ENCODE measurements at places on chromosomes 3 and 15.

DNA sequence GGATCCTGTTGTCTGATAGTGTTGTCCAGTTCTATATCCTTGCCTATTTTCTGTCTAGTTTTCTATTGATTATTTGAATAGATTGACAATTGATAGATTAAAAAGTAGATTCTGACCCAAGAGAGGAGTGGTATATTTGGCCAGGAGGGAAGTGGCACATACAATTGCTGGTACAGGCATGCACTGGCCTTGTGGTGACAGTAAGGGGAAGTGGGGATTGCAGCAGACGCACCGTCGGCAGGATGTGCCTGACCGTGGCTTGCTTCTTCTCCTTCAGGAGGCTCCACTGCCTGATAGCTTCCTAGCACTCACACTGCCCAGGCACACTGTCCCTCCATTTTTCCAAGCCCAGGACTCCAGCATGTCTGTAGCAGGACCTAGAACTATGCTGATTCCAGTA, 10.5 kb downstream of the GABRG3 start:
- no peak for DNase-seq

DNA sequence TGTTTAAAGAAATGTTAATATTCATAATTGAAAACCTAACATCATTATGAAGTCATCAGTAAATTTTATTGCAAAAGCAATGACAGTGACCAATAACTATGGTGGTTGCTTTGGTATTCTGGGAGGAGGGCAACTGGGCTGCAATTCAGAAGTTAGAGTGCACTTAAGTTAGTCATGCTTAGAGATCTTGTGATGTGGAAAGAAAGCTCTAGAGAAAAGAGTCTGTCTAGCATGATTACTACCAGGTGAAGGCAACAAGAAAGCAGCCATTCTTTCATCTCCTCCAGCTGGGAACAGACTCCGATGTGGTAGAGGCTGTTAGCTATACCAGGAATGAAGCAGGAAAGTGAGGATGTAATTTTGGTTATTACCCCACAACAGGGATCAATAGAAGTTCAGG, 625.6 kb downstream of the SI start:
- no peak for DNase-seq

DNA sequence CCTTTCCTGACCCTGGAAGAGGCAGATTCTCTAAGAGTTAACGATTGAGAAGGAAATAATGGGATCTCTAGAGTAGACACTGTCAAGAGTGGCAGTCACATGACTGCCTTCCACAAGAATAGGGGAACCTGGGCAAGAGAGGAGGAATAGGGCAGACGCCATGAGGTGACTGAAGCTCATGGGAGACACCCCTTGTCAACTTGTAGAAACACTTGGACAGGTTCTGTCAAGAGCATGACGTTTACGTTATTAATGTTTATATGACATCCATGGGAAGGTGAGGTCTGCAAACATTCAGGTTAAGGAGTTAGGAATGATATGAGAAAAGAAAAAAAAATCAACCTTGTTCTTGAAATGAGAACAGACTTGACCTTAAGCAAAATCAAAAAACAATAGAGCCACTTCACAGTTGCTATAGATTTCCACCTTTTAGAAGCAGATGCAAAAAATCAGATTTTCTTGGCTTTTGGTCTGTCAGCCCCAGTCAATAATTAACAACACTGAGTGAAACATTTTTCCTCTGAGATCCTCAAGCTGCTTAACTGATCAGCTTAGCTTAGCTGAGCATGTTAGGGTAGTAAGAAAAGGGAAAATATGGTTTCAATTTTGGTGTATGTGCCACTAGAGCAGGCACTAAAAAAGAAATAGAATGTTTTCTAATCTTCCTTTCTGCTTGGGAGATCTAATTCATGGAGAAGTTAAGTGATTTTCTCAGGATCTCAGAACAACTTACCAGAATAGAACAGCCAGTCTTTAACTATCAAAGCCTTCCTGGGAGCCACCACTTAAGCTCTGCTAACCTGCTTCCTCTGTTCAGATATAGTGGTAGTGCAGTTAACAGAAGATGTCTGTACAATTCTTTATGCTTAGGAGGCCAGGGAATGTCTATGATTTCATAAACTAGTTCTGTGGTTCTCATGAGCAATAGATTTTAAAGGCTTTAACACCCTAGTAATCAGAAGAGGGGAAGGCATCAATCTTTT, 116.9 kb downstream of the B3GALNT1 start:
- DNase-seq: no peak

GRCh38 chr15:92655178-92655995, at the start of gene FAM174B:
FAM174B (minus strand) TSS chr15:92655775.
- DNase-seq: peak; percentile 47

DNA sequence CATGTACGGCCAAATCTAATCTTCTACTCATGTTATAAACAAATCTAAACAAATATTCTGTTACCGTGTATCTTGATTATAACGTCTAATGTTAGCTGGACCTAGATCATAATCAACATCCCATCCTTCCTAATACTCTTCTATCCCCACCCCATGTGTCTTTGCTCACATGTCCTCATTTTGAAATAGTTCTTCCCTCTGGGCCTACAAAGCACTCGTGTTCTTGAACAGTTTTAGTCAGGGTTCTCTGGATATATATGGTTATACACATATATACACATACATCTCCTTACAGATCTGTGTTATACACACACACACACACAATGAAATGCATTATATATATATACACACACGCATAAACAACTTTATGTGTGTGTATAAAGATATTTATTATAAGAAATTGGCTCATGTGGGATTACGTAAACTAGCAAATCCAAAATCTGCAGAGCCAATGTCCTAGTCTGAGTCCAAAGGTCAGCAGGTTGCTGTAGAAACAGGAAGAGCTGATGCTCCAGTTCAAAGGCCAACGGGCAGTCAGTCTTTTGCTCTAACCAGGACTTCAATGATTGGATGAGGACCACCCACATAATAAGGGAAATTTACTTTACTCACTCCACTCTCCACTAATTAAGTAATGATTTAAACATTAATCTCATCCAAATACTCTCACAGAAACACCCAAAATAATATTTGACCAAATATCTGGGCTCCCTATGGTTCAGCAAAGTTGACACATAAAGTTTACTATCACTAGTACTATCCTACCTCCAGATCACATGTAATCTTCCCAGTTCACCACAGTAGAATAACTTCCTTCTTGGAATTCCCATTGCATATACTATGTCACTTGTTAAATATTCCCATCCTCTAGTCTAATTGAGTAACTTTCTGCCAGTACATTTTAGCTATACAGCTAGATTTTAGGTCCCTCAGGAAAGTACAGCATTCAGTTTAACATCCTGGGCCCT, 450.0 kb downstream of the ROBO1 start:
- no peak for DNase-seq

DNA sequence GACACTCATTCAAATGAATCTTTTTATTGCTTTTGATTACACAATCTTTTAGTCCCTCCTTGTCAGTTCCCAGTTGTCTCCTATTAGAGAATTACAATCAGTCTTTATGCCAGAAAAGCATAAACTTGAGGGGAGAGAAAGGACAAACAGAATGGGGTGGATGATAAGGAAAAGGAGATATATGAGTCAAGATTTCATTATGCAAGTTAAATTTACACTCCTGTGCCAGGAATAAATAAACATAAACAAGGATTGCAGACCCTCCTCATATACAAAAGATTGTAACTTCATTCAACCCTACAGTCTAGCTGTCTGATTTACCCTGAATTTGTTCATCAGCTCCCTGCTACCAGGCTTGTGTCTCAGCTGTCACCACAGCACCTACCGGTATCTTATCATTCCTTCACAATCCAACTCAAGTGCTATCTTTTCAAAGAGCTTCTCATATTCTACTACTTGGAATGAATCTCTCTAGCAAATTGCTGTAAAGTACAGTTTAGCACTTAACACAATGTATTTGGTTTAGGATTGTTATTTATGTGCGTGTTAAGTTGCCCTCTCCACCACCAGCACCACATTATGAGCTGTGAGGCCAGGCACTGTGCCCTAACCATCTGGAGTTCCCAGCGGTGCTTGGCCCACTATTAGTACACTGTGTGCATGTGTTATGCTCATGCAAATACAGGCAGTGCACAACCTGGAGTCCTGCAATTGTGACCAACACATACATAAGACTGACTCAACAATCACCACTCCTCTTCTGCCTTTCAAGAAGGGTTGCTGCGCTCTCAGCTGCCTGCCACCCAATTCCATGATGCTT, 504.1 kb downstream of the TBL1XR1 start:
- DNase-seq: no peak

GRCh38 chr3:78283994-78284393, 1244.1 kb downstream of the ROBO2 start:
- no peak for DNase-seq

DNA sequence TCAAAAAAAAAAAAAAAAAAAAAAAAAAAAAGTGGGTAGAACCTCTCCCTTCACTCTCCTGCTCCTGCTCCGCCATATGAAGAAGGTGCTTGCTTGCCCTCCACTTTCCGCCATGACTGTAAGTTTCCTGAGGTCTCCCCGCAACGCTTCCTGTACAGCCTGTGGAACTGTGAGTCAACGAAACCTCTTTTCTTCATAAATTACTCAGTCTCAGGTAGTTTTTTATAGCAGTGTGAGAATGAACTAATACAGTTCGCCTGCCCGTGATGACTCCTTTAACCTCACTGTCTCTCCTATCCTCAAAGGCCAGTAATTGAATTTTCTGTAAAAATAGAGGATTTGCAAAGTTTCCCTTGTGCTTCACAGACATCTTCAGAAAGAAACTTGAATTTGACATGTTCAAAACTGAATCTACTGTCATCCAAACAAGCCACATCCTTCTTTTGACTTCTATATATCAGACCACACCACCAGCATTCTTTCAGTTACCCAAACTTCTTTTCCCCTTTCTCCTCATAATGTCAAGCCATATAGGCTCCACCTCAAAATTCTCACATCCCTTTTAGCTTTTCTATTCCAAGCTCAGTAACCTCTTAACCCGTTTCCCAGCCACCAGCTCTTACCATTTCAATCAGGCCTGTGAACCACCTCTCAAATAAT, 44.3 kb downstream of the P2RY1 start:
- DNase-seq: no peak

DNA sequence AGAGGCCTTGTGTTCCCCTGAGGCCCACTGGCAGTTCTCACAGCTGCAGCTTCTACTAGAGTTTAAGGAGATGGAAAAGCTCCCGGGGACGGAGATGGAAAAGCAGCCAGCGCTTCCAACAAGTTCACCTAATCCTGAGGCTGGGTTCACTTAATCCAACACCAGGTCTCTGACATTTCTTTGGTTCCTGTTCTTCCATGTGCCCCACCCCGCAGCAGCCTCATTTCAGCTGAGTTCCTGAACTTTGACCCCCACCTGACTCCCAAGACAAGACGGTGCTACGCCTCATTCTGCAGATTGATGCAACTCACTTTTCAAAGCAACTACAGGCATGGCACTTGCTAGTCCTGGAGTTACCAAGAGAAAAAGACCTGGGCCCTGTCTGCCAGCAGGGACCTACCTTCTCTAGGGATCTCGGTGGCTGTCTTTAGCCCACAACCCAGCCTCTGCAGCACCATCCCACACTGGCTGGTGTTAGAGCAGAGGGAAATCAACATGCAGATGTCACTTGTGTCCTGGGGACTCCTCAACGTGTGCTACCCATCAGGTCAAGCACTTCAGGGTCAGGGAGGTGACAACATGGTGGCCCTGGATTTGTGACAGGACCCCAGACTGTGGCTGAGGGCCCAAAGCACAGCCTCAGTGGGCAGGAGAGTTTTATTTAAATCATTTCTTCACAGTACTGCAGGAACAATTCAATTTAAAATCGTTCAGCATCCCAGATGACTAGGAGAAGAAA, 406.1 kb downstream of the VPS13C start:
- no peak for DNase-seq

DNA sequence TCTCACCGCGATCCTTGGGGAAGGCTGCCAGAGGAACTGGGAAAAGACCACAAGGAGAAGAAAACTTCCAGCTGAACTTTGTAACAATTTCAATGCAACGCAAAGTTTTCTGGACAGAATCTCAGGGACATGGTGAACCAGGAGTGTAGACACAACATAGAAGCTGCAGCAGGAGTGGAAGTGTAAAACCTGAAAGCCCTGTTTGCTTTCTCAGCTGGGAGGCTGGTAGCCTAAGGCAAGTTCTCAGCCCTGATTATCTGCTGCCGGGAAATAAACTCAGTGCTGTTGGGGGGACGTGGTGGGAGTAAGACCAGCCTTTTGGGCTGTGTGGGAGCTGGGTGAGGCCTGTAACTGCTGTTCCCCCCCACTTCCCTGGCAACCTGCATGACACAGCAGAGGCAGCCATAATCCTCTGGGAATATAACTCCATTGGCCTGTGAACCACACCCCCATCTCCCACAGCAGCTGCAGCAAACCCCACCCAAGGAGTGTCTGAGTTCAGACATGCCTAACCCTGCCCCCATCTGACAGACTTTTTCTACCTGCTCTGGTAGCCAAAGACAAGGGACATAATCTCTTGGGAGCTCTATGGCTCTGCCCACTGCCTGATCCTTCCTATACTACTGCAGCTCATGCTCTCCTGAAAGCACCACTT, 106.7 kb downstream of the ZNF621 start:
- DNase-seq: no peak

DNA sequence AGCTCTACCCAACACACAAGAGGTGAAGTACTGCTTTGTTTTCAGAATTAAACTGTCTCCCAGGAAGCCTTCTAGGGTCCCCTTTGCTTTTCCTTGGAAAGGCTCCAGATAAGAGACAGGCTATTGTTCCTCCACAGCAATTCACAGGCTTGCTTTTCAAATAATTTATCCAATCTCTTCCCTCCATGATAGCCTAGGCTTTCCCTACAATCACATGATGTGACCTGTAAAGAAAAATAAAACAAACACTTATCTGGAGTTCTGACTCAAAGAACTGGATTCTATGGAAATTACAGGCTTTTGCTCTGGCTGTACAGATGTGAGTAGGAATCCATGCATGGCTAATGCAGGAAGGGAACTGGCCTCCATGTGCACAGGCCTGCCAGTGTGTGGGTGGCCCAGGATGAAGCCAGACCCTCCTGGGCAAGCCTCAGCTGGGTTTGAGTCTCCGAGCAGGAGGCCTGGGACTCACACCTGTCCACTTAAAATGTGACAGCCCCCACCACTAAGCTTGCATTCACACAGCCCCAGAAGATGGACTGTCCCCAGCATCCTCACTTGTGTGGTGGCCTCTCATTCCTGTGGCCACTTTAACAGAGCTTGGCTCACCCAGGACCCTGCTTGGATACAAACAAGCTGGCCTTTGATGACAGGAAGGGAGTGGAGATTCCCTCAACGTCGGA, 75.8 kb upstream of the LEKR1 start:
- peak; percentile 50 for DNase-seq

- no peak for DNase-seq
Observed at GRCh38 chr3:57972531-57973111, 35.6 kb upstream of the FLNB start.

GRCh38 chr15:80498652-80499051, 94.5 kb downstream of the ARNT2 start:
- no peak for DNase-seq

All from NCI-H1105 (cell line).